ENCODE measurements at places on chromosomes 3 and 15. TPM values are rescaled to one million over a fixed set of nuclear protein-coding genes. Genes with fewer than 3 reads are reported as not detected.

GOLGA6D gene
- not detected for total RNA-seq

C3orf85 gene
- not detected for total RNA-seq

SLC38A3 gene
- total RNA-seq, result 0.37 TPM

NT5DC2 gene
- total RNA-seq, result 42.7 TPM

TASOR gene
- 52.1 TPM for total RNA-seq

WNT7A gene
- total RNA-seq, result not detected

C3orf33 gene
- 3.7 TPM for total RNA-seq

POLQ gene
- 0.23 TPM for total RNA-seq

IL17RC gene
- total RNA-seq, result 41.1 TPM

CRYBG3 gene
- total RNA-seq, result 21.8 TPM

GPR149 gene
- total RNA-seq, result not detected

FEZF2 gene
- not detected for total RNA-seq

SERPINI2 gene
- total RNA-seq, result not detected

PLA2G4B gene
- total RNA-seq, result 1.5 TPM

TMEM207 gene
- not detected for total RNA-seq

Measured in posterior vena cava (tissue), 2 donors.